ENCODE measurements at places on chromosomes 12 and 14. TPM values are rescaled to one million over a fixed set of nuclear protein-coding genes. Genes with fewer than 3 reads are reported as not detected.

DNA sequence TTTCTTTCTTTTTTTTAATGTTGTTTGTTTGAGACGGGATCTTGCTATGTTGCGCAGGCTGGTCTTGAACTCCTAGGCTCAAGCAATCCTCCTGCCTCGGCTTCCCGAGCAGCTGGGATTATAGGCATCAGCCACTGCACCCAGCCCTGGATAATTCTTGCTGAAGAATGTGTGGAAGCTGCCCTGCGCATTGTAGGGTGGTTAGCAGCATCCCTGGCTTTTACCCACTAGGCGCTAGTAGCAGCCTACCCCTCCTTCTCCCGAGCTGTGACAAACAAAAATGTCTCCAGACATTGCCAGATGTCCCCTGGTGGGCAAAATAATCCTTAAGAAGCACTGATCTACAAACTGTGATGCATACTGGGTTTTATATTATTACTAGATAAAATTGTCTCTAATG lies 6.6 kb downstream of the DCAF4 start:
- H3K4me1 ChIP-seq: peaks cover 27% of the 10 kb centered on the region
- no peaks in the 10 kb centered on the region for H3K27me3 ChIP-seq
- DNase-seq: no peak
- H3K4me3 ChIP-seq: no peak overlapping the region
- peaks cover 10% of the 10 kb centered on the region for H3K36me3 ChIP-seq

DNA sequence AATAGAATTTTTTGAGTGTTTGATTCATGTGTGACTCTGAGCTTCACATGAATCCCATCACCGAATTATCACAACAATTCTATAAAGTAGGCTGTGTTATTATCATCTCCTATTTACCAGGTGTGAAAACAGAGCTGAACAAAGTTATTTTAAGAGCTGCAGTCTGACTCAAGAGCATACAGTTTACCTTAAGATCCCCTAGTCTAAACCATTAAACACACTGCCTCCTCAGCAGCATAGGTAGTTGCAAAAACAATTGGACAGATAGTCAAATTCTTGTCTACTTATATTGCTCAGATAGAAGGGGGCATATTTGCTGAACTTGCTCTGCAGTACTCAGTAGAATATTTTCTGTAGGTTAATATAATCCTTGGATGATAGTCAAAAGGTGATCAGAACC lies 219.8 kb upstream of the ATP2B1 start:
- no peak overlapping the region for H3K27ac ChIP-seq
- peaks cover 17% of the 10 kb centered on the region for H3K4me1 ChIP-seq
- no peaks in the 10 kb centered on the region for H3K36me3 ChIP-seq
- no peak overlapping the region for H3K4me3 ChIP-seq
- no peaks in the 10 kb centered on the region for H3K27me3 ChIP-seq
- no peak for DNase-seq

Gene B4GALNT3
- 1.2 TPM for total RNA-seq

Gene ANKRD33
- not detected for total RNA-seq

Gene HOXC12
- total RNA-seq: not detected

Gene RIMBP2
- not detected for total RNA-seq

Gene NKX2-1
- not detected for total RNA-seq

Gene RHOJ
- not detected for total RNA-seq

DNA sequence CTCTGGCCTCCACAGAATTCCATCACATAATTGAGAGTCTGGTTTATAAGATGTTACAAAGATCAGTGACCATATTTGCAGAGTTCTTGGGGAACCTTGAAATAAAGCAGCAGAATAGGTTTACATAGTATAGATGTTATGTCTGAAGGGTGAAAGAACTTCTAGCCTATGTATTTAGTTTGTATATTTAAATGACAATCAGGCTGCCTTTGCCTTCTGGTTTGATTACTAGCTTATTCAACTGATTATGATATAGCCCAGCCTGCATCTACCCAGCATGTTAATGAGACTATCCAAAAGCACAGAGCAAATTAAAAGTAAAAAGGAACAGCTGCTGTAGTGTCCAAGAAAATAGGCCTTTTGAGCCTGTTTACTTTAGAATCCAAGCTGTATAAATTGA lies 85.3 kb downstream of the APAF1 start:
- H3K36me3 ChIP-seq: peaks cover 24% of the 10 kb centered on the region
- peaks cover 3% of the 10 kb centered on the region for H3K4me1 ChIP-seq
- H3K27ac ChIP-seq: no peak overlapping the region
- no peak overlapping the region for H3K4me3 ChIP-seq

DNA sequence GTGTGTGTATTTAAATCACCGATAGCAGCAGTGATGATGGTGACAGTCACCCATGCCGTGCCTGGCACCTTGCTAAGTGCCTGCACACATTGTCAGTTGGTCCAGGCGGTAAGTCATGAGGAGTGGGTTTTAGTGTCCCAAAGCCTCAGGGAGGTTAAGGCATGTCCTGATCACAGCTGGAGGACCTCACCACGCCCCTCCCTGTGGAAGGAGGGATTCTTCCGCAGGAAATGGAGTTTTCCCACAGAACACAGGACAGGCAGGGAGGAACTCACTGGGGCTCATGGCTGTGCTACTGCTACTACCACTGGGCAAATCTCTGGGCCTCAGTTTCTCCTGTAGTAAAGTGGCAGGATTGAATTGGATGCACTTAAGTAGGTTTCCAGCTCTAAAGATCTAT lies 142.3 kb downstream of the CACNA1C start:
- no peaks in the 10 kb centered on the region for H3K4me1 ChIP-seq
- H3K4me3 ChIP-seq: no peak overlapping the region
- H3K27ac ChIP-seq: no peak overlapping the region
- DNase-seq: no peak

GRCh38 chr12:96427269-96427729 lies 27.1 kb upstream of the CDK17 start:
- peaks cover 47% of the 10 kb centered on the region for H3K4me1 ChIP-seq
- peak overlapping the region; percentile 79 for H3K27ac ChIP-seq
- H3K36me3 ChIP-seq: no peaks in the 10 kb centered on the region
- peak; percentile 76 for DNase-seq
